ENCODE measurements at places on chromosomes 5 and 9.

DNA sequence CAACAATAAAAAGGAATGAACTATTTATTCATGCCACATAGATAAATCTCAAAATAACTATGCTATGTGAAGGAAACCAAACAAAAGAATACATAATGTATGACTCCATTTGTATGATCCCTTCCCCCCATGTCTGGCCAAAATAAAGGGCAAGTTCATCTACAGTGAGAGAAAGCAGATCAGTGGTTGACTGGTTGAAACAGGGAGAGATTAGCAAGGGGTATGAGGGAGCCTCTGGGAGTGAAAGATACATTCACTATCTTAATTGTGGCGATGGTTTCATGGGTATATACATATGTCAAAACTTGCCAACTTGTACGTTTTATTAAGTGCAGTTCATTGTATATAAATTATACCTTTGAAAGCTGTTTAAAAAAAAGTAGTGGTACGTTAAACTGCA lies 4.8 kb downstream of the PSMD5 start:
- DNase-seq, result no peak

GRCh38 chr9:133403766-133404453 lies 13.9 kb downstream of the REXO4 start:
- DNase-seq, result no peak

GRCh38 chr9:72422214-72422613 lies 57.2 kb upstream of the ZFAND5 start:
- no peak for DNase-seq

DNA sequence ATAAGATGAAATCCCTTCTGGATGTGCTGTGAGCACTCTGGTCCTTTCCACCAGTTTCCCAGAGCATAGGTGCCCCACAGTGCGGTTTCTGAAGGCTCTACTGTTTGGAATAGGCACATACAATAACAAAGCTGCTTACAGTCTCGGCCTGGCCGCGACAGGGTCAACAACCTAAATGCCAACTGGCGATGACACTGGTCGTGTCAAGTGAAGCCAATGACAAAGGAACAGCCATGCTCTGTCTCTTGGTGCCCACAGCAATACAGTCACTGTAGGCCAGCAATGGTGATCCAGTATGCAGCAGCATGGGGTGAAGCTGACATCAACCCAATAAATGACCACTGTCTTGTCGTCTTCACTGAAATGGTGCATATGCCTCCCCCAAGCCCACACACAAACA lies 47.8 kb upstream of the EQTN start:
- no peak for DNase-seq

DNA sequence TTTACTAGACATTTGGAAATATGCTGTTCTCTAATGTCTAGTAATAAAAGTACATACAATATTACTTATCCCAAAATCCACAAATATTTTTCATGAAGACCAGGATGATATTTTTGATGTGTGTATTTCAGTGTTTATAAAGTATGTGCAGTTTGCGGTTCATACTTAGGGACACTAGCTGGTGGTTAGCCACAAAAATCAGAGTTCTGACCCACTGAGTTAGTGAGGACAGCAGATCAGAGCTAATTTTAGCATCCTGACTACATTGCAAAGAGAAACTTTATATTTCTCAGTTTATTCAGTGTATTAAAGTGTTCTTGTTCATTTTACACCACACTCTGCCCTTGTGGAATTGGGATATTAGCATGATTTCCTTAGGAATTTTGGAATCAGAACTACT lies 655.3 kb downstream of the HTR1A start:
- DNase-seq, result no peak

GRCh38 chr9:113910036-113910639 lies 34.0 kb downstream of the ZNF618 start:
- DNase-seq, result no peak

- no peak for DNase-seq
Measured at GRCh38 chr5:137856916-137857862, 10.5 kb upstream of the MYOT start.

DNA sequence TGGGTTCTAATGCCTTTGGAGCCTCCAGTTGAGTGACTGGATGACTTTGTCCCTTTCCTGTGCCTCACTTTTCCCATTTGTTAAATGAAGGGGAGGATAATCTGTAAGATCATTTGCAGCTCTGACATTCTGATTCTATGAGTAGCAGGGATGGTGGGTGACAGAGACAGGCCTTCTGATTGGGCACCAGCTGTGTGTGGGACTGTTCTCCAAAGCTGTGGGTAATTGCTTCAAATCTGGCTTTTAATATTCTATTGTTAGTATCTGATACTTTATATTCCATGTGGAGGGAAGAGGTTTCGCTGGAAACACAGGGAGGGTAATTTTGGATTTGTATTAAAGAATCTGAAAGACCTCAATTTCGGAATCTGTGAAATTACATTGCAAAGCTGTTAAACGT lies 102.7 kb downstream of the FBXO38 start:
- DNase-seq, result no peak

DNA sequence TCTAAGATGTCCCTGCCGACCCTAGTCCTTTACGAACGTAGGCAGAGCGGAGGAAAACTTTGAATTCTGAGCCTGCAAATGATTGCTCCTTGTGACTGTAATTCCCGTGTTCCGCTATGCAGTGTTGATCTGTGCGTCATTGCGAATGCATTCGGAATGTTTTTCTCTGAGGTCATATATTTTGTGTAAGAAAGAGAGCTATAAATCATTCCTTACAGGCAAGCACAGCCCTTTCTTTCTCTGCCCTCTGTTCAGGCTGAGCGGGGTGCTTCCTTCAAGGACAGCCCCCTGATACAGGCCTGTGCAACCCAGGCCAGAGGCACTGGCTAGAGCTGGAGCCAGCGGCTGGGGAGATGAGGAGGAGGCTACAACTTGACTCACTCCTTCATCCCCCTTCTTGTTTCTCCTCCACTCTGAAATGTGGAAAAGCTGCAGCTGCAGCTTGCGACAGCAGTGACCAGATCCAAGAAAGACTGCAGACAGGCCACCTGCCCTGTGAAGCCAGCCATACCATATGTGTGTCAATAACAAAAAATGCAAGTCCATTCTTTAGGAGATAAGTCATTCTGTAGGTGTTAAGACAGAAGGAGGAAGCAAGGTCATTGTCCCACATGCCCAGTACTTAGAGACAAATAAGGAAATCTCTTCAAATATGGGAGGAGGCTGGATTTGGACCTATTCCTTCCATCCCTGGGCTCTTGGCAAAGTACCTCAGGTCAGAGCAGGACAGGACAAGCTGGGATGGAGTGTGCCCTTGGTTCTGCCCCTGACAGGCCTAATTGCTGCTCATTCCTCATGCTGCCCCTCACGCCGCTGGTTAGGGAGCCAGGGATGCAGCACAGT lies 345.7 kb upstream of the WWC1 start:
- peak; percentile 24 for DNase-seq

DNA sequence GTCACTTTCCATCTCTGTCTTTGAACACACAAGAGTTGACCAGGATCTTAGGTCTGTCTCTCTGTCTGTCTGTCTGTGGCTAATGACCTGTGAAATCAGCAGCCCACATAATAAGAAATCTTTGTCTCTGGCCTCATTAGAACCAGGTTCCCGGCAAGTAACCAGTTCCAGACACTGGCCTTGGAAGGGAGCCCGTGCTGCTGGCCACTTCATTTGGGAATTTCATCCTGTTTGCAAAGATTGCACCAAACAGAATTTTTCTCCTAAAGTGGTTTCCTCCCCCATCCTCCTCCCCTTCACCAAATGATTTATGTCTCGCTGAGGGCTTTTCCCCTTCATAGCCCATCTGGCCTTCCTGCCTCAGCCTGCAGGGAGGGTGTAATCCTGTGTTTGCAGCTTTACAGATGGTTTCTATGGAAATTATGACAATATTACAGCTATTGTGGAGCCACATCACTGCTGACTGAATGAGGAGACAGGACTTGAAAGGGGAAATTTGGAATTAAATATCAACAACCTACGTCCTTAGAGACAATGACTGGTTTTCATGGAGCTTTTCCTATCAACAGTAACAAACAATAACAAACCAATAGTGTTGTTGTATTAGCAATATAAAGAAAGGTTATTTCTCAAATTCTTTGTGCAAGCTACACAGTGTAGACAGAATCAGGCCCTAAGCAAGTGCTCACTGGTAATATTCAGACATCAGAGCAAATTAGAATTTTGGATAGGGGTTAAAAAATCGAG lies 25.7 kb downstream of the DPYSL3 start:
- no peak for DNase-seq

DNA sequence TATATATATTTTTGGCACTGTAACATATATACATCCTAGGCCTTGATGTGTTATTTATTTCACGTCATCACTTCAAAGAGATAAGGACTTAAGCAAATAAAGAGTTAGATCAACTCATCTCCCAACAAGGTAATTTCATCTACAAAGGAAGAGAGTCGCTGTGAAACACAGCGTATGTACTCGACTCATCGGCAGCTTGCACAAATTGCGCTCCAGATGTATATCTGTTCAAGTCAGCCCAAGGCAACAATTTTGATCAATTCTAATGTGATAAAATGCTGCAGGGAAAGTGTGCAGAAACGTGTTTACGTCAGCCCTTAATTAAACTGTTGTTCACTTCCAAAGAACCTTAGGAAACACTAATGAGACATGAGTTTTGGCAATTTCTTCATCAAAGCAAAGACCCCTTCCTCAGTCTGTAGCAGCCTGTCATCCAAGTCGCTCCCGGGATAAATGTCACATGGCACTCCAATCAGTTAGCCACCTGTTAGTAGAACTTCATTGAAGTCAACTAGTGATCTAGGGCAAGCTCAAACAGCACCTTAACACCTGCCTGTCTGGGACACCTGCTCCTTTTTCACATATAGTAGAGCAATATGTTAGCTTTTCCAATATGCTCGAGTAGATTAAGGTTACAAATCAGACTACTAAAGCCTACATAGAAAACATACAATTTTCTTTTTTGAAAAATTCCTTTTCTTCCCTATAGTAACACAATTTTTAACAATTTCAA lies 182.4 kb downstream of the NFIB start:
- DNase-seq, result no peak

GRCh38 chr9:93453047-93453914 lies at the start of gene FAM120AOS:
Gene FAM120AOS, minus strand, starts transcription at chr9:93453581. Its CDS starts 872 bp downstream, at chr9:93452709.
- peak; percentile 83 for DNase-seq

Measured in glutamatergic neuron (in vitro differentiated cells).